ENCODE measurements at places on chromosomes 7 and 10.

DNA sequence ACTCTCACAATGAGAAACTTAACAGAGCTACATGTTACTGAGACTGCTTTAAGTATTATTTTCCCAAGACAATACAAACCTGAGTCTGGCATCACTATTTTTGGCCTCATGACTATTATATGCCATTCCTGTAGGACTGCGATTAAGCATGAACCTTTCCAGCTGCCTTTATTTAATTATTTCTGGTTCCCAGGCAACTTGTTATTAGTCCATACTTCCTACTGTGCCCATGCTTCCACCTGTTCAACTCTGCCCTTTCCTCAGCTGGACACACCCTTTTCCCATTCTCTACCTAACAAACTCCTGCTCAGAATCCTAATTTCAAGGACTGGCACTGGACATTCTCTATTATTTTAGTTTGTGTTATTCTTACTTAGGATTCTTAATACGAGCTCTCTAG, 8.1 kb upstream of the CROT start:
- DNase-seq: no peak

DNA sequence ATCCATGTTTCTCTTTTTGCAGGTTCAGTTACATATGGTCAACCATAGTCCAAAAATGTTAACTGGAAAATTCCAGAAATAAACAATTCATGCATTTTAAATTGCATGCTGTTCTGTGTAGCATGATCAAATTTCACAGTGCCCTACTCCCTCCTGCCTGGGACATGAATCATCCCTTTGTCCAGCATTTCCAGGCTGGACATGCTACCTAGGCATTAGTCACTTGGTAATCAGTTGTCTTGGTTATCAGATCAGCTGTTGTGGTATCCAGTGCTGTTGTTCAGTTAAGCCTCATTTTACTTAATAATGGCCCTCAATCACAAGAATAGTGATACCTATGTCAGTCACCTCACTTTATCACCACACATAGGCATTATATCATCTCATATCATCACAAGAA, 7.3 kb upstream of the PNLIP start:
- DNase-seq: no peak

- DNase-seq: peak; percentile 38
Measured at GRCh38 chr10:30782537-30783461, 153.2 kb upstream of the LYZL2 start.

DNA sequence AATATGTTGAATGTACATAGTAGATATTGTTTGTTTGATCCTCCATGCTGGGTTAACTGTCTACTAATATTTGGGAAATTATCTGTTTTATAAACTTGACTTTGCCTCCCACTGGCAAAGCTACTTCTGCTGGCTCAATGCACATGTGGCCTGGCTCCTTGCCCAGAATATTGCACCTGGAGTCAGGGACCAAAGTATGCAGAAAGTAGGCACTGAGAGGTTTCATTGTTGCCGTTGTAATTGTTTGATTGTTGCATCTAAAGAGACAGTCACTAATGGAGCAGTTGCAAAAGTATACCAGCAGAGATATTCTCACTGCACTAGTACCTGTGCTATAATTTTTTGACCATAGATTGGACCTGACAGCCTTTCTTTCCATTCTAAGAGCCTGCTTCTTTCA, 137.8 kb upstream of the CNTNAP2 start:
- no peak for DNase-seq

Data from AG08396 (cell line).